Stimulated activated naive CD4-positive, alpha-beta T cell (primary cell): ENCODE measurements at places on chromosomes 1 and 21.
A peak's percentile ranks its signal among the peaks of the same experiment; 100 is the strongest.

GRCh38 chr21:36807422-36807928, 108.6 kb downstream of the SIM2 start:
- no peak for DNase-seq

DNA sequence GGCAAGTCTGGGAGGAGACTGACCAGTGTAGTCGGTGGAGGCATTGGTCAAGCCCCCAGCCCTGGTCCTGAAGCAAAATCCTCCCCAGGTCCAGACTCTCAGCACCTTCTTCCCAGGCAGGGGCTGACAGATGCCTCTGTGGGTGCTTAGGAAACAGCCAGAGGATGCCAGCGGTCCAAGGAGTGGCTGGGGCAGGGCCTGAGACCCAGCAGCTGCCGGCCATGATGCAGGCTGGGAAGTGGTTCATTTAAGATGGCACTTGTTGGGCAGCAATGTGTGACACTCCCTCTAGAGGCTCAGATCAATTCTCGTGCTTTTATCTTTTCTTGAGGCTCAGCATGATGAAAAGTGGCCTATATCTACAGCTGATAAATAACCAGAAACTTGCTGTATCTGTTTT, 165.0 kb upstream of the VAMP3 start:
- no peak for DNase-seq

DNA sequence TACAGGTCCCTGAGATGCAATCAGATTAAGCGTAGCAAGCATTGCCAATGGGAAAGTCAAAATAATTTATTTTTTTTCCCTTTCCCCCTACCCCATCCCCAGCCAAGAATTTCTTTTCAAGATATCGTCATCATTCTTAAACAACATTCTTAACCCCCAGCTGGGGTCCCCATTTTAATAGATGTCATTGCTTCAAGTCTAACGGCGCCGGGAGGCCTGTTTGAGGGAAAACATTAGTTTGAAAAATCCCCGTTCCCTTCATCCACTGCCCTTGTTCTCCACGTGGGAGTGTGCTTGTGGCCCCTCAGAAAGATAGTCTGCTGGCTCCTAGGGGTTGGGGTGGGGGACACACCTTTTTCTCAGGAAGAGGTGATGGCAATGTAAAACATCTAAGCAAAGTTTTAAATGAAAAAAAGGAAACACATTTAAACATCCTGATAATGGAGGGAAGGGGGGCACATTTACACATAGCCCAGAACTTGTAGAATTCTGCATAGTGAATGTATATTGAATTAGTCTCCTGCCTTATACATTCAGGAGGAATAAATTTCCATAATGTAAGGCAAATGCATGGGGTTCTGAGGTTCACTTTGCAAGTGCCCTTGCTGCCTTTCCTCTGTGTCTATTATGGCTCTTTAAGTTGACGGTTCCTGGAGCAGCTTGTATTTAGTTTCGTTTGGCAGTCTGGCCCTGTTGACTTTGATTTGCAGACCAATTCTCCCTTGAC, 6.8 kb downstream of the TRNP1 start:
- DNase-seq, result no peak

DNA sequence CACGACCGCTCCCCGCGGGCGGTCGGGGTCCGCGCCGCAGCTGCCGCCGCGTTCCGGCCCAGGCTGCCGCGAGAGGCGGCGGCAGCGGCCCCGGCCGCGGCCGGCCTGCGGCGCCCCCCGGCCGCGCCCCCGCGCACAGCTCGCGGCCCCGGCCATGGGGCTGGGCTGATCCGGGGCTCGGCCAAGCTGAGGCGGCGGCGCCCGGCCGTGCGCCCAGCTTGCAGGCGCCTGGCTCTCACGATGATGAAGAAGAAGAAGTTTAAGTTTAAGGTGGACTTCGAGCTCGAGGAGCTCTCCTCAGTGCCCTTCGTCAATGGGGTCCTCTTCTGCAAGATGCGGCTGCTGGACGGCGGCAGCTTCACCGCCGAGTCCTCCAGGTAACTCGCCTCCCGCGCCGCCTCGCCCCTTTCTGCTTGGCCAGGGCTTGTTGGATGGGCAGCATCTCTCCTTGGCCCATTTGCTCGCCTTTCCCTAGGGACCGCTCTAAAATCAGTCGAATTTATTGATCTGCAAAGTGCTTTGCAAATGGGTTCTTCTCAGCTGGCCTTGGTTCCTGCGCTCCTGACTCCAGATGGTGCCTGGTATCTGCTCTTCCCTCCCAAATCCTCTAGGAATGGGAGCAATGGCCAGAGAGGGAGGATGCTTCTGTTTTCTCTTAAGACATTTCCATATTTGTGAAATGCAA, 431 bp downstream of the EEIG2 start:
- DNase-seq, result no peak

- no peak for DNase-seq
Observed at GRCh38 chr1:86515597-86515996, 31.3 kb upstream of the CLCA4 start.

- DNase-seq, result no peak
Observed at GRCh38 chr1:64163970-64164369, 39.5 kb upstream of the UBE2U start.

DNA sequence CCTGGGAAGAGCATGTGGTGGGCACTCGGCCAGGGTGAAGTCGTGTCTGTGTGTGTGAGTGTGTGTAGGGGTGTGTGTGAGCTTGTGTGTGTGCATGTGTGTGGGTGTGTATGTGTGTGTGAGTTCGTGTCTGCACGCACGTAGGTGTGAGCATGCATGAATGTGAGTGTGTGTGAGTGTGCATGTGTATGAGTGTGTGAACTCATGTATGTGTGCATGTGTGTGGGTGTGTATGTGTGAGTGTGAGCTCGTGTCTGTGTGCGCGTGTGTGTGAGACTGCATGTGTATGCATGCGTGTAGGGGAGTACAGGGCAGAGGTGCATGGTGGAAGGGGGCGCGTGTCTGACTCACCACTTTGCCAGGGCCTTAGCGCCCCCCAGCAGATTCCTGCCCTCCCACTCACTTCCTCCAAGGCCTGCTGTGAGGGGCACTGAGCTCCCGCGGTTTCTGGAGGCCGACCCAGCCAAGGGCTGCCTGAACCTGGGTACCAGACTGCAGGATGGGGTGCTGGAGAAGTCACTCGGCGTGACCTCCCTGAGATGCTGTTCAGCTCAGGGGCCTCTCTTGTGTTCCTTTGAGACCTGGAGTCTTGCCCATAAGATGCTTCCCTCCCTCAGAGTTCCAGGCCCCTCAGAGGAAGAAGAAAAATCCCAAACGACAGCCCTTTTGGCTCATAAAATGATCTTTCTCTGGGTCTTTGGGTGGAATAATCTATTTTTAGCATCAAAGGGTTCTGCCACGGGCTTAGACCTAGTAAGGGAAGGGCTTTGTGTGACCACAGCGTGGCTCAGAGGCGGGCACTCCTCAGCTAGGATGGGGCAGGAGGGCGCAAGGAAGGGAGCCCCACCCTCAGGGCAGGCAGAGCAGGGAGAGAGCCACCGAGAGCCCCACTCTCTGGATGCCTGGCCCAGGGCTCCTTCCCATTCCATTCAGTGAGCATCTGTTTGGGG, 41.1 kb upstream of the RUNX3 start:
- no peak for DNase-seq

DNA sequence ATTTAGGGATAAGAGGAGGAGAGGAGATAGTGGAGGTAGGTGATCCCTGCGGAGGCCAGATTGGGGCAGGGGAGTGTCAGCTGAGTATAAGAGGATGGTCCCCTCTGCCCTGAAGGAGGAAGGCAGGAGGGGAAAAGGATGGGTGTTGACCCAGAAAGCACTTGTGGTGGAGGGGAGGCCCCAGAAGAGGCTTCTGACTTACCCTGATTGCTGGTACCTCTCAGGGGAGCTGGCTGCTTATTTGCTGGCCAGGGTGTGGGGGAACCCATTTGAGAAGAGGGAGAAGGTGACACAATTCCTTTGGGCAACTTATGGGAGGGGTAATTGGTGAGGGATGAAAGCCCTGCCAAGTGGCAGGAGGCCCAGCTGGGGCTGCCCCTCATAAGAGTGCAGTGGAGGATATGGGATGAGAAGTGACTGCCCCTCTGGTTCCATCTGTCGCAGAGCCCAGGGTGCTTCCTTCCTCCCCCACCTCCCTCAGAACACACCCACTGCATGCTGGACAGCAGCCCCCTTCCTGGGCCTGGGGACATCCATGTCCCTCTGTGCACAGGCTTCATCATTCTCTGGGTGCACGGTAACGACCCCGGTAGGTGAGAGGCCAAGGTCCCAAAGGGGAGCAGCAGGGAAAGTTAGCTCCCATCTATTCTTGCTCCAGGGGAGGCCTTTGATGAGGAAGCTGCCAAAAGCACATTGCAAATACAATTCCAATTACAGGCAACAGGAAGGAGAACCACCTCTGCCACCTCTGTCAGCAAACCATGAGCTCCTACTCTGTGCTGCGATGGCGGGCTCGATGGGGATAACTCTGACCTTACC, 1.4 kb upstream of the PCSK9 start:
- no peak for DNase-seq

DNA sequence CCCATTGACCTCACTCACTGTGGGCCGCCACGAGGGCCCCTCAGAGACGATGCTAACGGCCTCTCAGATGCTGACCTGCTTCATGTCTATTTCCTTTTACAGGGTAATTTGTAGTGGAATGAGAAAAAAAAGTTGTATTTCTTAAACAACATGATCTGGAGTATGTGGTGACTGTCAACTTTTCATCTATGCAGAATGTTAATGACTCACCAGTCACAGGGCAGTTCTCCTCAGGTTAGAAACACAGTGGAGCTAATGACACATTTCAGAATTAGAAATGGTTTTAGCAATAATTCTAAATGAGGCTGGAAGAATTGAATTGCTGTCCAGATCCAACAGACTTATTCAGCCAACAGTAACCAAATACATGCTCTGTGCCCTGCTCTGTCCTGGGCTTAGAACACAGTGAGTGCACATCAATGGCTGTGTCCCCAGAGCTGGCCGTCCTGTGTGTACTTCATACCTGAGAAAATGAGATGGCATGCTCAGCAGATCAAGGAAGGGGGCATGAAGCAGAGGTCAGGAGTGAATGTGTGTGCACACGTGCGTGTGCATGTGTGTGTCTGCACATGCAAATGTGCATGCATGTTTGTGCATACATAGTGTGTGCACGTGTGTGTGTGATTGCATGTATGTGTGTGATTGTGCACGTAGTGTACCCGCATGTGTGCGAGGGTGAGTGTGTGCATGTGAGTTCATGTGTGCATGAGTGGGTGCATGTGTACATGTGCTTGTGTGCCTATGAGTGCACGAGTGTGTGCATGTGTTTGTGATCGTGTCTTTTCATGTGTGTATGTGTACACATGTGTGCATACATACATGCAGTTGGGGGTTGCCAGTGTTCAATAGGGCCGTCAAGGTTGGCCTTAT, 145.3 kb downstream of the PCBP3 start:
- no peak for DNase-seq

GRCh38 chr1:235011599-235012435, 116.8 kb downstream of the TOMM20 start:
- peak; percentile 90 for DNase-seq

- DNase-seq, result no peak
Observed at GRCh38 chr1:44084998-44085675, 33.5 kb upstream of the KLF17 start.

- no peak for DNase-seq
Observed at GRCh38 chr1:198253668-198254067, 96.9 kb downstream of the NEK7 start.

DNA sequence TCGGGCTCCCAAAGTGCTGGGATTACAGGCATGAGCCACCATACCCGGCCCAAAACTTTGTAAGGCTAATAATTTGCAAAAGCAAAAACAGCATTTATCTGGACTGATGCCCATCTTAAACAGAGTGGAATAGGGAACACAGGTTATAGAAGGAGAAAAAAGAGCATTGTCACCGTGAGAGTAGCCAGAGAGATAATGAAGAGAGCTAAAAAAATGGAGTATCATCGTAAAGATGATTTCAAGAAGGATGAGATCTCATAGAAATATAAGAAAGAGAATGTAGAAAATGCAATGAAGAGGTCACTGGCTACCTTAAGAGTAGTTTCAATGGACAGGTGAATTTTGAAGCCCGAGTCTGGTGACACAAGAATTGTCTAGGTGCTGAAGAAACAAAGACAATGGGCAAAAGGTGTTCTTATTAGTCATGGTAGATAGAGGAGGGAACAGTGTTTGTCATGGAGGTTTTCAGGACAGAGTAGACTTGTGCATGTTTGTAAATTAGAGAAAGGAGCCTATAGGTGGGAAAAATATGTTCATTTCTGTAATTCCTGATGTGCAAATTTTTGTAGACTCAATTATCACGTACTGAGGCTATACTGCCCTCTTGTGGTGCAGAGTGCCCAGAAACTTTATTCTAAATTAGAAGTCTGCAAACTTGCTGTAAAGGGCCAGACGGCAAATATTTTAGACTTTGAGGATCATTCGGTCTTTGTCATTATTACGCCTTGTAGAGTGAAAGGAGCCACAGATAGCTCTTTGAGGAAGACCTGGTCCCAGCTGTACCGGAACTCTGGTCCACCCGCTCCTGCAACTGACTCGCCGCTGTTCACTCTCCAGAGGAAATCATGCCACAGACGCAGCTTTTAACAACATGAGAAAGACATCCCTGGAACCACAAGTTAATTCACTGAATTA, 8.1 kb upstream of the TMEM183A start:
- peak; percentile 68 for DNase-seq

DNA sequence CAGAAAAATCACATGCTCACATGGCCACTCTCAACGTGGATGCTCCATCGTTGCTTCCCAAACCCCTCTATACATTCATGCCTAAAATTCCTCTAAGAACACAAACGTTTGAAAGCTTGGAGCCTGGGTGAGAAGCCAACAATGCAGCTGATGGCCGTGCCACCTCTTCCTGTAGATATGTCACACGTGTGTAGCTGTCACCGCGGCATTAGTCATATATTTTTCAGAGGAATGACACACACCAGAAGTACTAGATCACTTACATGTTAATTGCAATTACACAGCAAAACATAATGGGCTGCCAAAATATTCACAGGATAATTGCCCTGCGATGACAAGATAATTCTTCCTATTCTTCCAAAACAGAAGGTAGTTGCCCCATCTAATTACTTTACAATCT, 112.7 kb upstream of the BACE2 start:
- DNase-seq, result no peak

DNA sequence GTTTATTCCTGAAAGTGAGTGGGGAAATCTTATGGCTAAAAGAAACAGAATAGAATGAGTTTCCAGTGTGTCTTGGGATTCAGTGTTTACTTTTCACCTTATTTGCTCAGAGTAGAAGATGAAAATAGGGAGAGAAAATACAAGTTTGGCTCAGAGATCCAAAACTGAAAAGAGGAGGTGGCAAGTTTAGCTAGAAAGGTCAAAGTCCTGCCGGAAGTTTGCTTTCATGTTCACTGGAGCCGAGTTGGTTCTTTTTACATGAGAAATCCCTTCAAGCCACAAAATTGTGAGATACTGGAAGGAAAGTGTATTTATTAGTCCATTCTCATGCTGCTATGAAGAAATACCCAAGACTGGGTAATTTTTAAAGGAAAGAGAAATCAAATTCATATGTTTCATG, 604.6 kb downstream of the MRPL39 start:
- DNase-seq, result no peak

- no peak for DNase-seq
Observed at GRCh38 chr1:203135636-203136305, 8.2 kb downstream of the ADORA1 start.
